ENCODE measurements at places on chromosomes 2 and 18.
A peak's percentile ranks its signal among the peaks of the same experiment; 100 is the strongest.

- DNase-seq = no peak
These were observed 888.4 kb downstream of the TSN start for GRCh38 chr2:122643725-122644329.

GRCh38 chr18:7647500-7647899 lies 80.4 kb downstream of the PTPRM start:
- DNase-seq = no peak

DNA sequence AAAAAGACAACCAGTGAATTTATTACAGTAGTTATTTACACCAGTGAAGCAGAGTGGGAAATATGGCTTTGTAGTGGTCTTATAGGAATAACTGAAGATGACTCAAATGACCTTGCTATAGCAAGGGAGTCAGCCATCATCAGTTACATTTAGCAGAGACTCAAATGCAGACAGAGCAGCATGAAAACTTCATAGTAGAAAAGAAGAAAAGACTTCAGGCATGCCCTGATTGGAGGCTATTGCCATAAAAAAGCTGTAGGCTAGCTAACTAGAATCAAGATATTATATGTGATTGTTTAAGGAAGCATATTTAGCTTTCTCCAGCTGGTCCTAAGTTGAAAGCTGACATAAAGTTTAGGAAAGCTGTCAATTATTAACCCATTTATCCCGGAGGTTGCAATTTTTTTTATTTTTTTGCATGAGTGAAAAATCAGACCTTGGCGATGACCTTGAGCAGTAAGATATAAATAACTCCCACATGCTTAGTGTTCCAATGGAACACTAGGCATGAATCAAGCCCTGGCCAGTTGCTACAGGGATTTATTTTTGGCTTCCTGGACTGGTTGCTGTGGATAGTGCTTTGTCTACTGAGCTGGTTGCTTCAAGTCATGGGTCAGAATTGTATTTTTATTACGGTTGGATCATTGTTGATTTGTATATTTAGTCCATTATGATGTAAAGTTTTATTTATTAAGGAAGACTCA lies 675.6 kb upstream of the VRK2 start:
- no peak for DNase-seq

- DNase-seq = no peak
These were observed 247.3 kb downstream of the PTGR3 start for GRCh38 chr18:74961596-74961995.

DNA sequence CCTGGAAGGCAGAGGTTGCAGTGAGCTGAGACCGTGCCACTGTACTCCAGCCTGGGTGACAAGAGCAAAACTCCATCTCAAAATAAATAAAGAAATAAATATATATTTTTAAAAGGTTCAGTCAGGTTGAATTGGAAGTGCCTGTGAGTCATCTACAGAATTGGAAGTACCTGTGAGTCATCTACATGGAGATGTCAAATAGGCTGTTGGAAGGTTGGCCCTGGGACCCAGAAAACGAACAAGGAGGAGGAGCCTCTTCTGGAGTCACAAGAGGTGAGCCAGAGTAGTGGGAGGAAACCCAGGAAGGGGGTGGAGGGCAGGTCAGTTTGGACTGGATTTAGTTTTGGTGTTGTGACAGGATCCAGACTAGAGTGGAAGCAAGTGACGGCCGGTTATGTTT lies 15.2 kb upstream of the SCYGR1 start:
- DNase-seq = no peak

- no peak for DNase-seq
These were observed 126.4 kb upstream of the HNMT start for GRCh38 chr2:137837830-137838229.

GRCh38 chr2:226799211-226799975 lies at the start of gene IRS1:
TSS of gene IRS1 (minus strand) at chr2:226799820. CDS start at chr2:226798738, 1,082 bp downstream.
- peak; percentile 41 for DNase-seq

- DNase-seq = no peak
These were observed 112.6 kb upstream of the NDUFV2 start for GRCh38 chr18:8989855-8990254.

DNA sequence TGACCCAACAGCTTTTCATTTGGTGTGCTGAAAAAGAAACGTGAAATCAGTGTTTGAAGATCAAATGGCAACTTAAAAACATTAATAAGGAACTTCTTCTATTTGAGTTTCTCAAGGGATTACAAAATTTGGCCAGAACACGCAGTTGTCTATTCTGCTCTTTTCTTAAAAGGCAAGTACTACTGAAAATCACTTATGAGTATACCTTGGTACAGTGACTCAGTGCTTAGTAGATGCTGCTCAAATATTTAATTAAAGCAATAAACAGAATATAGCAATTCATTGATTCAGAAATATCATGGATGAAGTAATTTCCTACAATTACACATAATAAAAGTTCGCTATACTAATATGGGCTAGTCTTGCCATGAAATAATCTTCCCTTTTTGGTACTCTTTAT lies 38.2 kb upstream of the MCM6 start:
- DNase-seq = no peak

GRCh38 chr18:10477863-10478260 lies 23.4 kb downstream of the APCDD1 start:
- no peak for DNase-seq

DNA sequence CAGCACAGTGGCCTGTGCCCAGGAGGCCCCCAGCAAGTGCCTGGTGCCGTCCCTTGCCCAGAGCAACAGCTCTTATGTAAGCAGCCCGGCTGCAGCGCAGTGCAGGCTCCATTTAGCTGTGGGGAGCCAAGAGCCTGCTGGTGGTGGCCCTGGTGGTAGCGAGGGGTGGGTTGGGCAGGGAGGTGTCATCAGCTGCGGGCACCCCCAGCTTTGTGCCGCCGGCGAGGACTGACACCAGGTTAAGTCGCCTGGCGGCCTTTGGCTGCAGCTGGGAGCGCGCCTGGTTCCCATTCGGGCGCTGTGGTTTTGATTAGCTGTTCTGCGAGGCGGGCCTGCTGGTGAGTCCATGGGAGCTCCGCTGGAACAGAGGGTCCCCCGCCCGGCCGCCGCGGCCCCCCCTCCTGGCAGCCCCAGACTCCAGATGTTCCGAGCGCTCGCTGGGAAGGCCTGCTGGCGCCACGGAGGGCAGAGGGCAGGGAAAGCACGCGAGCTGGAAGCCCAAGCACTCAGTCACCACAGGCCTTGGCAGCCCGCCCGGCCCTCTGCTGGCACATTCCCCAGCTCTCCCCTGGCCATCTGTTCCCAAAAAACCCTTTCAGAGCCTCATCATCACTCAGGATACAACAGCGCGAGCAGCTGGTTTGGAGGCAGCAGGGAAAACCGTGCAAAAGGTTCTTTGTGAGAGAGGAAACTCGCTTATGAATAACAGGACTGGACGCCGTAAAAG lies 18.4 kb downstream of the ATOH8 start:
- no peak for DNase-seq

DNA sequence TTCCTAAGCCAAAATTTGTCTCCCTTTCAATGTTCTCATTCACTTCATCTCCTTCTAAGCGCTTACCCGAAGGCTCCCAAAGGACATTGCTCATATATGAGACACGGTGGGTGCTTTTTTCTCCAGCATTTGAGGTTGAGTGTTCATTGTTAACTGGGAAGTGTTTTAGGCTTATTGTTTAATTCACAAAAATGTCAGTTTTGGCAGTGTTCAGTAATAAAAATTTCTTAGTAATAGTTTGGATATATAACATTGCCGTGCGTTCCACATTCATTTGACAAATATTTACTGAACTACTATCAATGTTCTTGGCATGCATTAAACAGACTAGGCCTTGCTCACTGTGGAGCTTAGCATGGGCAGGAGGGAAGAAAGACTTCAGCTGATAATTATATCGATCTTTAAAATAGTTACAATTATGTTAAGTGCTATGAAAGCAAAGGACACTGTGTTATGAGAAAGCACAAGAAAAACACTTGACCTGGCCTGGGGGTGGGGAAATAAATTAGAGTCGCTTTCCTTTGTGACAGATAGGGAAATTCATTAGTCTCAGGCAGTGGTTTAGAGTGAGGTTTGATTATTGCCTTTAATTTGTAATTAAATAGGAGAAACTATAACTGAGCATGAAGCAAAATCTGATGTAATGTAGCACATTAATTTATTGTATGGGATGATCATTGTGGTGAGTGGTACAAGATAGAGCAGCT lies 82.2 kb upstream of the DOCK10 start:
- DNase-seq = no peak

- DNase-seq = no peak
These were observed 115.0 kb upstream of the CDCA7 start for GRCh38 chr2:173239644-173240043.

- no peak for DNase-seq
These were observed 3.5 kb downstream of the CAPN10 start for GRCh38 chr2:240589850-240590525.

GRCh38 chr2:184444217-184444616 lies 154.1 kb upstream of the ZNF804A start:
- DNase-seq = no peak

- DNase-seq = no peak
These were observed 61.3 kb downstream of the SMAD4 start for GRCh38 chr18:51091270-51091669.

GRCh38 chr2:218146056-218146455 lies 20.2 kb downstream of the CXCR2 start:
- DNase-seq = no peak

GRCh38 chr2:216619411-216620393 lies 13.5 kb upstream of the IGFBP2 start:
- DNase-seq = no peak

- DNase-seq = no peak
These were observed 41.9 kb upstream of the PTMA start for GRCh38 chr2:231666171-231667095.

- DNase-seq = no peak
These were observed 46.7 kb upstream of the LRRTM1 start for GRCh38 chr2:80351231-80351630.

Measured in stimulated activated CD4-positive, alpha-beta T cell treated with anti-CD3 and anti-CD28 coated beads, Interleukin-1b, Interleukin-23, amount 100 ng/mL, for 4 hours (primary cell).